Amygdala (tissue), 56 donors: ENCODE measurements at places on chromosomes 2 and 18.

DNA sequence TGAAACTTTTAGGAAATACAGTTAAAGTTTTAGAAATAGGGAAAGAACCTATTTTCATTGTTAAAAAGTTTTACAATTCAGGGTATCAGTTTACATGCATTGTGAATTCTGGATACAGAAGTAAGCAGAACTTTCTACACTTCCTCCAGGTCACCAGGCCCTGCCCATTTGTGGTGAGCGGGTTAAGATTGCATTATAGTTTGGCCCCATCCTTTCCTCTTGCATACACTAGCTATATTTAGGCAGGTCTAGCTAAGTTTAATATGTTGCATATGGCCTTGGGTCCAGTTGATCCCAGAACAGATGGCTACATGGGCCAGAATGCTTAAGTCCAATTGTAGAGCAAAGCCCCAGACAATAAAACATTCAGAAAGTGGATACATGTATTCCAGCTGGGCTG lies 4.8 kb downstream of the VWA3B start:
- no peak for DNase-seq

GRCh38 chr2:70091816-70092215 lies 4.5 kb downstream of the PCBP1 start:
- no peak for DNase-seq

DNA sequence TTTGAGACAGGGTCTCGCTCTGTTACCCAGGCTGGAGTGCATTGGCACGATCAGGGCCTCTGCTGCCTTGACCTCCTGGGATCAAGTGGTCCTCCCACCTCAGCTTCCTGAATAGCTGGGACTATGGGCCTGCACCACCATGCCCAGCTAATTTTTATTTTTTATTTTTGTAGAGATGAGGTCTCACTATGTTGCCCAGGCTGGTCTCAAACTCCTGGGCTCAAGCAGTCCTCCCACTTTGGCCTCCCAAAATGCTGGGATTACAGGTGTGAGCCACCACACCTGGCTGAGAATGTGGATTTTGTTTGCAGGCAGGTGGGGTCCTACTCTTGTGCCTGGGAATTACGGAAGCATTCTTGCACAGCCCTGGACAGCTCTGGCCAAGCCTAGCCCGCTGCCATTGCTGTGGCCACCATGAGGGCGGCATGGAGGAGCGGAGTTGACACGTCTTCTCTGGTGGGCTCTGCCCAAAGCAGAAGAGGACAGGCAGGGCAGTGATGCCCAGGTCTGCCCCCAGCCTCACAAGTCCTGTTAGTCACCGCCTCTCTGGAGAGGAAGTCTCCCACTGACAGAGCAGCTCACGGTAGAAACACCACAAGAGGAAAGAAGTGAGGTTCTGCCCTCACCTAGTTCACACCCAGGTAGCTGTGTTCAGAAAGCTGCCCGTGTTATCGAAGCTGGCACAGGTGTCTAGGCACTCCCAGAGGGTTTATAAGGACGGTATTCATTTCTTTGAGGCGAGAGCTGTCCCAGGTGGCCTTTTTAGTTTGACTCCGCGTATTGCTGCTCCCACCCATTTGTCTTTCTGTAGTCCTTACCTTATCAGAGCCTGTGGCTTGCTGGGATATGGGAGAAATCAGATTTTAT lies 46.2 kb downstream of the ARMC9 start:
- DNase-seq = no peak

GRCh38 chr18:63439334-63439733 lies 17.1 kb upstream of the VPS4B start:
- no peak for DNase-seq

DNA sequence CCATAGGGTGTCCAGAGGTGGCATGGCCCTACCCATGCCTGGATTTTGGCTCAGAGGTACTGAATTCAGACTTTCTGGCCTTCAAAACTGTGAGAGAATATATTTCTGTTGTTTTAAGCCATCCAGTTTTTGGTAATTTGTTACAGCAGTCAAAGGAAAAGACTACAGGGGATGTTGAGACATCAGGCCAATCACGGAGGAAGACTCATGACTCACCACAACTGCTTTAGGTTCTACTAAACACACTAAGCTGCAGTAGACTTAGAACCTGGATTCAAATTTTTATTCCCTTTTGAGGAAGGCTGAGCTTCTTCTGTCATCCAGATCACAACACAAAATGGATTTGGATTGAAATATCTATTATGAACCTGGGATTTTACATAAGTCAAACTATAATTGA lies 12.0 kb upstream of the C2orf66 start:
- no peak for DNase-seq

- DNase-seq = no peak
Measured at GRCh38 chr2:29920130-29920577, 1.2 kb downstream of the ALK start.

GRCh38 chr2:40831321-40831873 lies 379.5 kb upstream of the SLC8A1 start:
- no peak for DNase-seq

- no peak for DNase-seq
Measured at GRCh38 chr2:191559569-191559968, 118.4 kb upstream of the NABP1 start.

DNA sequence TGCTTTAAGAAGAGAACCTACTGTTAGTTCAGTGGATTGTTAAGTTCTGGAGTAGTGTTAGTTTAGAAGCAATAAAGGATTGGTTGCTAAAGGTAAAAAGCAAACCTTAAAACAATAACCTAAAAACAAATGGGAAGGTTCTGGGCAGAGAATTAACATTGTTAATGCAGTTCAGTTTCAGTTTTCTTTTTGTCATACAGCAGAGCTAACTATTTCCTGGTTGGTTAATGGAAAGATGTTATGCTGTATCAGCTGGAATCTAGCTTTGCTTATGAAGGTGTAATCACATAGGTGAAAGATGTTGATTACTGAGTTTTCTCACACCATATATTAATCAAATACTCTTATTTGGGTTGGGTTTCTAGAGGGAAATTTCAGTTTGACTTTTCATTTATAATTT lies 23.8 kb downstream of the SMAD4 start:
- no peak for DNase-seq

DNA sequence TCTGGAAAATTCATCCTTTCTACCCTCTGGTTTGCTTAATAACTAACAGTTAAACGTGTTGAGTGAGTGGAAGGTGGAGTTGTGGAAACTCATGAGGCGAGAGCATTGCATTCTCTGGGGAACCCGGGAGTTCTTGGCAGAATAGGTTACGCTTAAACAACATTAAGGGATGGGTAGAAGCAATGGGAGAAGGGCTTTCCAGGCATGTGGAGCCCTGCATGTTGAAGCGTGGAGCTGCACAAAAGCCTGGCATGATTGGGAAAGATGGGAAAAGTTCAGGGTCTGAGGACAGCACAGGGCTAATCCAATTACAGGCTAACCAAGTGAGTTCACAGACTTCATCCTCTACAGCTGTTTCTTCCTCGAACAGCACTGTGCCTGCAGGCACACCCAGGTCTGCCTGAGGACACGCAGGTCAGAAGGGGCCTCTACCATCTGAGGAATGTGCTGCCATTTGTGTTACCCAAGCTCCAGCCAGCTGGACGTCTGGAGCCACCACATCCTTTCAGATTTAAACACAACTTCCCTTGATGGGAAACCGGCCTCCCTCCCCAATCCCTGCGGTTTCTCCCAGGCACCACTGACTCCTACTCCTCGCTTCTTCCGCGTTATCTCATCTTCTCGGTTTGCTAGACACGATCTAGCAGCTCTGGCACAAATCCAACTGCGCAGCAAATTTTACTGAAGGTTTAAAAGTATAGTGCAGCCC lies 164.2 kb downstream of the ANTXR1 start:
- DNase-seq = peak; percentile 47

- no peak for DNase-seq
Measured at GRCh38 chr18:35605686-35606417, 24.3 kb downstream of the GALNT1 start.

DNA sequence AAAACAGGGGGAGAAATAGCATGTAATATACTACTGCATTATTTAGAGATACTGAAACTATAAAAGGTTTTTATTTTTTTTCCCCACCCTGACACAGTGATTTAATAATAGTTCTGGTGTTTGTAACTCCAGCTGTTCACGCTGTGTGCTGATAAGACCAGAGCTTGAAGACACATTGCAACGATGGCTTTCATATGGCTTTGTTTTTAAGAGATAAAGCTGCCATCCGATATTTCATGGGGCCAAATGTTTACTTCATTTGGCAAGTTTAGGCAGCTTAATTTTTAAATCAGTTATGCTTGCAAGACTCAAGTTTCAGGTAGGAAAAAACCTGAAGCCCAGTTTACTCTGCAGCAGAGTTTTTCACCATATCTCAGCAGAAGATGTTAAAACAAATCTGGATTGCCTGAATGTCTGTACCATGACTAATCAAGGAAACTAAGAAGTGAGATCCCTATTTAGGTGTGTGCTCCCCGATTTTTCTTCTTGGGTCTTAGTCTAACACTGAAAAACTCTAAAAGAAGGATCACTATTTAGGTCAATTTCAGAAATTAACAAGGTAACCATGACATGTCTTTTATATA lies 508.6 kb downstream of the PARD3B start:
- no peak for DNase-seq

DNA sequence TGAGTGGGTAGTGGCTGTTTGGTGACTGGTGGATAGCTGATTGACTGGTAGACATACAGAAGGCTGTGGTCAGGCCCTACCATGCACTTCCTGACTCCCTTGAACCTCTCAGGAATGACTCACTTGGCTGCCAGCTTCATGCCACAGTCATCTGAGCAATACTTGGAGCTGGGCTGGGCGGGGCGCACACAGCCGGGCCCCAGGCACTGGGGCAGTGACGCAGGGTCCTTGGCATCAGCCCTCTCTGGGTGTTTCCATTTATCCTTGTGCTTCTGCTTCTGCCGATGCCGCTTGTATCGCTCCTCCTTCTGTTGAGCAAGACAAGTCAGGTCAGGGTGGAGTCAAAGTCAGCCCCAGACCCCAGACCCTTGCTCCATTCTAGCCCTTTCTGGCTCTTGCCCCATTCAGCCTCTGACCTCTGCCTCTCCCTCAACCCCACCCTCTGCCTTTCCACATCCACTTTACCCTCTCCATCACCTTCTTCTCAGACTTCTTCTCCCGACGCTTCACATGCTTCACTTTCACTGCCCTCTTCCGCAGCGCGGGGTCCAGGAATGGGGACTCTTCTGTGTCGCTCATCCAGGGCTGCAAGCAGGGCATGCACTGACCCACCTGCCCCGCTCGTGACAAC lies 3.0 kb upstream of the MBD1 start:
- DNase-seq = no peak

- no peak for DNase-seq
Measured at GRCh38 chr2:20091305-20091991, 40.0 kb upstream of the LAPTM4A start.

GRCh38 chr18:42814618-42815017 lies 300.9 kb downstream of the RIT2 start:
- no peak for DNase-seq

DNA sequence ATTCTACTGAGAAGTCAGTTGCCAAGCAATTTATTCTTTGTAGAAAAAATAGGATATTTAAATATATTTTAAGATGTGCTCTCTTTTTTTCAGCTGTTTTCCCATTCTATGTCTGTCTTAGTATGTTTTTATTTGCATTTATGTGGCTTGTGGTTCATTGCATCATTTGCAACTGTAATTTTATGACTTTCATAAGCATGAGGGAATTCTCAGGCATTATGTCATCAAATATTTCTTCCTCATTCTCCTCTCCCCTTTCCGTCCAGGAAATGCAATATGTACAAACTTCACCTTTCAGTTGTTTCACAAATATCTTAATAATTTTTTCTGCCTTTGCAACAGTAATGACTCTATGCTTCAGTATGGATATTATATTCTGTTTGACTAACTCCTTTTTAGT lies 560.2 kb upstream of the LRATD1 start:
- no peak for DNase-seq

GRCh38 chr2:50597206-50597605 lies 434.7 kb downstream of the NRXN1 start:
- DNase-seq = no peak

DNA sequence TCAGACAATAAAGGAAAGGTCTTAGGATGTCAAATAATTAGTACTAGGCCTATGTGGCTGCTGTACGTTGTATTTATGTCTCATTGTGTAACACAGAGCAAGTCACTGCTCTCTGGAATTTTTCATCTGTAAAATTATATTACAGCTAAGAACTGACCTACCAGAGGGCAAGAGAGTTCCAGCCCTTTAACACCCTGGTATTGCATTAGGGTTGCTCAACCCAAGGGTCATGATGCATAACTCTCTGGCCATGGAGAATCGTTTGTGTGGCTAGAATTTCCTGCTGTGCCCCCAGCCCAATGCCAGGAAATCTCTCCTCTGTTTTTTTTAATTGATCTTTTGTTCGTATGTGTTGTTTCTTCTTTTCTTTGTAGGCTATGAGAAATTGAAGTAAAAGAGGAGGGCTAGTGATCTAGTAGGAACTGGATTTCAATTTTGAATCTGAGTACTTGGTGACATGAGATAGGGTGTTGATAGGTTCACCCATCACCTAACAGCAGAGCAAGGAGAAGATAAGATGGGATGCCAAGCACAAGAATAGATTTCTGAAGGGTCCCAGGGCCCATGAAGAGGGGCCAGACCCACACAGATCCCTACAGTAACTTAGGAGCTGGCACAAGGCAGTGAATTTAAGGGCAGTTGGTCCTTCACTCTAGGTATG lies 571.2 kb upstream of the TNP1 start:
- no peak for DNase-seq

DNA sequence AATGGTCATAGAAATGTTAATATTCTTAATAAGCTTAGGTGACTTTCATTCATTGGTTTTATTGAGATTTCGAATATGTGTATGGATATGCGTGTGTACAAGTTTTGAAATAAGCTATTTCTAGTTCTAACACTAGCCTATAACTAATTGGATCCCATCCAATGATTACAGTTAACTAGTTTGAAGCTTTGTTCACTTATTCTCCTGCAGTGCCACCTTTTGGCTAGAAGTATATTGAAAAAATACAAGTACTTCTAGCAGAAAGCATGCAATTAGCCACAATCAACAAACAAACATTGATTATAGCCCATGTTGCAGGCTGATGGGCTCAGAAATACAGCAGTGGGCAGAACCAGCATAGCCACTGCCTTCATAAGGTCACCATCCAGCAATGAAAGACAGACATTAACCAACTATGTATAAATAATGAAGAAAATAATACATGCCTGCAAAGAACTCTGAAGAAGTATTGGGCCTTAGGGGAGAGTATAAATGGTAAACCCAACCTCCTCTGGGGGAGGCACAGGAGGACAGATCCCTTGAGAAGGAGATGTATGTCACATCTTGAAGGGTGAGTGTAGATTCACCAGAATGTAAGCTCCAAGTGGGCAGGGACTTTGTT lies 5.1 kb upstream of the PIEZO2 start:
- DNase-seq = no peak
